ENCODE measurements at places on chromosomes 4 and X.

DNA sequence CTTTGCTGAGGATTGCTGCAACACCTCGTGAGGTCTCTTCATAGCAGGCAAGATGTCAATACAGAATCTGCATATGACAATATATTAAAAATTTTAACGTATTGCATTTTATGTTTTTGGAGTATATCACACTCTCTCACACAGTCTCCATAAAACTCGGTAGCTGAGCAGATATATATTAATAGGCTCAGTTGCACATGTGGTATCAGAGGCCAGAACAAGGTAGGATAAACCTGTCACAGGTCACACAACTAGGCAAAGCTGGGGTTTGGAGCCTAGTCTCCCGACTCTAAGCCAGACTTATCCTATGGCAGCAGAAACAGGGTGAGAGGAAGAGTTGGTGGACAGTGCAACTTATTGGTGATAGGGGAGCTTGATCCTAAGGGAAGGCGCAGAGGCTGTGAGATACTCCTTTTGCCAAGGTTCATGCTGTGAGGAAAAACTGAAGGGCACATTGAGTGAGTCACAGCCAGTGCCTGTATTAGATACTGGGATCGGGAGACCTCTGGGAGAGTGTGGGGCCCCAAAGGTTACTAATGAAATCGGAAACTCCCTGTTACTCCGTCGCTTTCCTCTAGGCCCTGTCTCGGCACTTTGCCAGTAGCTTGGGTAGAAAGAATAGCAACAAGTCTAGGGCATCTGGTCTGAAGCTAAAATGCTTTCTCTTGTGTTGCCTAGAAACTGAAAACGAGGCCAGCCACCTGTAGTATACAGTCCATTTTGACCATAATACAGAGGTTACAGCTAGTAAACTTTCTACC is 195.7 kb downstream of the ARHGAP10 start:
- no peak for DNase-seq

GRCh38 chr4:38354421-38354820 is 309.6 kb upstream of the KLF3 start:
- DNase-seq: no peak

DNA sequence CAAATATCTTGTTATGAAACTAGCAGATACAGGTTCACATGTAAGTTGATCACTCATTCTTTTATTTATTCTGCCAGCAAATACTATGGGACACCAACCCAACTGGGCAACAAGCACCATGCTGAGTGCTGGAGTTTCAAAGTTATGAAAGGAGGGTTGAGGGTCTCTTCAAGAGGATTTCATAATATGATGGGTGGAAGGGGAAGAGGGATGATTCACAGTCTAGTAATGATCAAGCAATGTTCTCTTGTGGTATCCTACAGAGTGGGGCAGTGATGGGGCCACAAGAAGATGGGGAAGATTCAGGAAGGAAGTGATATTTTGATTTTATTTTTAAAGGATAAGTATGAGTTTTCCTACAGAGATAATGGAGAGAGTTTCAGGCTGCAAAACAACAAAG is 46.2 kb upstream of the TXK start:
- DNase-seq: no peak

DNA sequence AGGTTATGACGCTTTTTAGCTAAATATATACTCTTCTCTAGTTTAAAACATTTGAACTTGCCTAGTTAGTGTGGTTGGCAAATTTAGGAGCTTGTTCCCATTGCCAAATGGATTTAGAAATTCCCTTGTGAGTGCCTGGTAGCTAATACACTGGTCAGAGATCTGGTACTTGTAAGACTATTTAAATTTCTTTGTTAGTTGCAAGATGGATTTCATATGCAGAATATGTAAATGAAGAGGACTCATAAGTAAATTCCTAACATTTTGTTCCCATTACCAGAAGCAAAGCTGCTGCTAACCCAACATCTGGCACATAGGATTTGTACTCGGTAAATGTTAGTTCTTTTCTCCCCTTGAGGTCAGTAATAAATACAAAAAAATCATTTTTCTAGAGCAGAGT is 56.0 kb upstream of the PGK1 start:
- no peak for DNase-seq

DNA sequence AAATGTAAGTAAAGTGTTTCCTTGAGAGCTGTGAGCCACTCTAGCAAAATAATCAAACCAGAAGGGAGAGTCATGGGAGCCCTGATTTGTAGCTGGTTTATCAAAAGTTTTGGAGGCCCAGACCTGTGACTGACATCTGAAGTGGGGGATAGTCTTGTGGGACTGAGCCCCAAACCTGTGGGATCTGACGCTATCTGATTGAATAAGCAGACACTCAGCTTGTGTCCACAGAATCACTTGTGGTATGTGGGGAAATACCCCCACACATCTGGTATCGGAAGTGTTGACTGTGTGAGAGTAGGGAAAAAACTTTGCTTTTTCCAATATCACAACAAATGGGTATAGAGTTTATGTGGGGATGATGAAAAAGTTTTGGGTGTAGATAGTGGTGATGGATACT is 35.4 kb downstream of the FUNDC1 start:
- DNase-seq: no peak

GRCh38 chrX:131783555-131784308 is 239.4 kb upstream of the STK26 start:
- DNase-seq: no peak

DNA sequence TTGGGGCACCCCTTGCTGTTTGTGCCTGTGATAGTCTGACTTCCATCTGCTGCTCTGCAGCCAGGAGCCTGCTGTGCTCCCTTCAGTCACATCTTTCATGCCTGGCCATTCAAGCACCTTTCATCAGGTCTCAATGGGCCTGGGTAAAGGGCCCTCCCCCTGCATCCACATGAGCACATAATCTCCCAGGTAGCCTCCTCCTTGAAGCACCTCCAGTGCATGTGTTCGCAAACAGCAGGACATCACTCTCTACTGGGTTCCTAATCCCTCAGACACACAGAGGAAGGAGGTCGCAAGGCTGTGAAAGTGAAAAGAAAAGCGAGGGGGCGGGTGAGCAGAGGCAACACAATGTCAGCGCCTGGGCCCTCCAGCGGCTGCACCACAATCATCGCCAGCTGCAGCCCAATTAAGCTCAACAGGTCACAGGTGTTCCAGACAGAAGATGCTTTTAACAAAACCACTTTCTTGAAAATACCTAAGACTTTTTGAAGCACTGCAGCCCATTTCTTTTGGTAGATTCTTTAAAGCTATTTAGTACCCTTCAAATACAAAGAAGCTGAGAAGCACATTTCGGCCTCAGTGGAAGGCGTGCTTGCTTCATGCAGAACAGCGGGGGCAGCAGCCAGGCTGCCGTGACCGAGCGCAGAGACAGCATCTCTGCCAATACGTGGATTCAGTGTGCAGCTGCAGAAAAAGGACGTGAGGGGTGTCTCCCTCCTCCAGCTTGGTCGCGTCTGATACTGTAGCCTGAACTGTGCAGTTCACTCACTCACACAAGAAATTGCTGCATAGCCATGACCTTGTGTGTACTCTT is 92.2 kb upstream of the SPRY1 start:
- DNase-seq: no peak

GRCh38 chr4:169167957-169168858 is 102.5 kb downstream of the SH3RF1 start:
- DNase-seq: no peak

DNA sequence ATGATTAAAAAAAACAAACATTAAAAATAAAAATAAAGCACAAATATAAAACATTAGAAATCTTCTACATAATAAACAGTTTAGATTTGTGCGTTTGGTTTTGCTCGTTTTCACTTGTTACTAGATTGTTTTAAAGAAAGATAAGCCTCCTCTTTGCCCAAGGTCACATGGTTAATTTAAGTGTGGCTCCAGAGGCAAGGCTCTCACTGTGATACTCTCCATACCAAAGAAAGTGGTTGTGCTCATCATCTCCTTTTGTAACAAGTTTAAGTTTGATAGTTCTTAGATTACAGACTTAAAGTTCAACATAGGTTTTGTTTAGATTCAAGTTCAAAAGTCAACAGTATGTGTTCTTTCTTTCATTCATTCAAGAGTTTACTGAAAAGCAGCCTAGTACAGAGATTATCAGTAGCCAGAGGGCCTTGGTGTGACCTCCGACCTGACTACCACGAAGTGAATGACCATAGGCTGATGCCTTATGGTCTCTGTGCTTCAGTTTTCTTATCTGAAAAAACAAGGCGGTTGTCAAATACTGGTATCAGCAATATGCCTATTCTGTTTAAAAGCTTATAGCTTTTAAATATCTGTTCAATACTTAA is 133.2 kb downstream of the ZAR1 start:
- no peak for DNase-seq

GRCh38 chrX:51459125-51459524 is 37.3 kb downstream of the NUDT11 start:
- no peak for DNase-seq

GRCh38 chr4:123819362-123820035 is 422.9 kb downstream of the SPRY1 start:
- DNase-seq: no peak

GRCh38 chr4:25923745-25924144 is 9.7 kb downstream of the SMIM20 start:
- DNase-seq: no peak

GRCh38 chr4:175309041-175309440 is 390.9 kb downstream of the ADAM29 start:
- no peak for DNase-seq

GRCh38 chr4:38762560-38762959 is 20.2 kb downstream of the TLR10 start:
- DNase-seq: no peak

DNA sequence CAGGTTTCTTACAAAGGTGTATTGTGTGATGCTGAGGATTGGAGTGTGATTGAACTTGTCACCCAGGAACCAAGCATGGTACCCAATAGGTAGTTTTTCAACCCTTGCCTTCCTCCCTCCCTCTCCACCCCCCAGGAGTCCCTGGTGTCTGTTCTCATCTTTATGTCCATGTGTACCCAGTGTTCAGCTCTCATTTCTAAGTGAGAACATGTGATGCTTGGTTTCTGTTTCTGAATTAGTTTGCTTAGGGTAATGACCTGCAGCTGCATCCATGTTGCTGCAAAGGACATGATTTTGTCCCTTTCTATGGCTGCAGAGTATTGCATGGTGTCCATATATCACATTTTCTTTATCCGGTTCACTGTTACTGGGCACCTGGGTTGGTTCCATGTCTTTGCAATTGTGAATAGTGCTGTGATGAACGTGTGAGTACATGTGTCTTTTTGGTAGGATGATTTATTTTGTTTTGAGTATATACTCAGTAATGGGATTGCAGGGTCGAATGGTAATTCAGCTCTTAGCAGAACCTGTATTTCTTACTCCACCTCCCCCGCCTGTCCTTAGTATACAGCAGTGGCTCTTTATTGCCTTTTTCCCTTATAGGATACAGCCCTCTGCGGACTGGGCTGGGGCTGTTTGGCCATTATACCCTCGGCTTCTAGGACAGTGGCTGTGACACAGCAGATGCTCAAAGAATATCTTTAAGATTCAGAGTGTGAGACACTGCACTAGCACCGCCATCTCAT is 145.4 kb downstream of the PTTG2 start:
- DNase-seq: no peak

GRCh38 chr4:33381816-33382215 is 2661.6 kb downstream of the PCDH7 start:
- DNase-seq: no peak

- DNase-seq: no peak
Observed at GRCh38 chrX:133989993-133990392, 4.6 kb upstream of the GPC3 start.

GRCh38 chr4:3822230-3822947 is 56.2 kb downstream of the ADRA2C start:
- DNase-seq: no peak

DNA sequence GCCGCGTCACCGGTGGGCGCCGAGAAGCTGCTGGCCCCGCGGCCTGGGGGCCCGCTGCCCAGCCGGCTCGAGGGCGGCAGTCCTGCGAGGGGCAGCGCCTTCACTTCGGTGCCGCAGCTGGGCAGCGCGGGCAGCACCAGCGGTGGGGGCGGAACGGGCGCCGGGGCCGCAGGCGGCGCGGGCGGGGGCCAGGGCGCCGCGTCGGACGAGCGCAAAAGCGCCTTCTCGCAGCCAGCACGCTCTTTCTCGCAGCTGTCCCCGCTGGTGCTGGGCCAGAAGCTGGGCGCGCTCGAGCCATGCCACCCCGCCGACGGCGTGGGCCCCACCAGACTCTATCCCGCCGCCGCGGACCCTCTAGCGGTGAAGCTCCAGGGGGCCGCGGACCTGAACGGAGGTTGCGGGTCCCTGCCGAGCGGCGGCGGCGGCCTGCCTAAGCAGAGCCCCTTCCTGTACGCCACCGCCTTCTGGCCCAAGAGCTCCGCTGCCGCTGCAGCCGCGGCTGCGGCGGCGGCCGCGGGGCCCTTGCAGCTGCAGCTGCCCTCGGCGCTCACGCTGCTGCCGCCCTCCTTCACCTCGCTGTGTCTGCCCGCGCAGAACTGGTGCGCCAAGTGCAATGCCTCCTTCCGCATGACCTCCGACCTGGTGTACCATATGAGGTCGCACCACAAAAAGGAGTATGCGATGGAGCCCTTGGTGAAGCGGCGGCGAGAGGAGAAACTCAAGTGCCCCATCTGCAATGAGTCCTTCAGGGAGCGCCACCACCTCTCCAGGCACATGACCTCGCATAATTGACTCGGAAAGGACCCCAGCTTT is 5.6 kb downstream of the PRDM8 start:
- no peak for DNase-seq

DNA sequence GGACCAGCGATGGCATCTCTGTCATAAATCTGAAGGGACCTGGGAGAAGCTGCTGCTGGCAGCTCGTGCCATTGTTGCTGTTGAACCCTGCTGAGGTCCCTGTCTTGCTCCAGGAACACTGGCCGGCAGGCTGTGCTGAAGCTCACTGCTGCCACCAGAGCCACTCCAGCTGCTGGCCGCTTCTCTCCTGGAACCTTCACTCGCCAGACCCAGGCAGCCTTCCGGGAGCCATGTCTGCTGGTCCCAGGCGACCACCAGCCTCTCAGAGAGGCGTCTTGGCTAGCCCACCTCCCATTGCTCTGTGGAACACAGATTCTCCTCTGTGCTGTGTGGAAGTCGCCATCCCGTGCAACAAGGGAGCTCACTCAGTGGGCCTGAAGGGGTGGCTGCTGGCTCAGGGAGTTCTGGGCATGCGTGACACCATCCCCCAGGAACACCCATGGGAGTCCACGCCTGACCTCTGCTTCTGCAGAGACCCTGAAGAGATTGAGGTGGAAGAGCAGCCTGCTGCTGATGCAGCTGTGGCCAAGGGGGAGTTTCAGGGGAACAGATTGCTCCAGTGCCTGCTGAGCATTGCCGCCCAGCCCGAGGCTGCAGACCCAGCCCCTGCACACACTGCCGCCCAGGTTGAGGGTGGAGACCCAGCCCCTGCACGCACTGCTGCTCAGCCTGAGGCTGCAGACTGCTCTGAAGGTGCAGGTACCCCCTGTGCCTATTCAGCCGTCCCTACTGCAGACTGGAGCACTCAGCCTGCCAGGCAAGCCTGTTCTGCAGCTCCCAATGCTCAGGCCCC is 33.1 kb upstream of the CYP4V2 start:
- no peak for DNase-seq

GRCh38 chrX:22959204-22959920 is 40.4 kb upstream of the DDX53 start:
- DNase-seq: no peak

GRCh38 chr4:1255151-1255550 is 6.2 kb upstream of the CTBP1 start:
- no peak for DNase-seq

- no peak for DNase-seq
Observed at GRCh38 chr4:101954351-101954750, 163.8 kb downstream of the BANK1 start.
